ENCODE measurements at places on chromosomes 3 and 15. TPM values are rescaled to one million over a fixed set of nuclear protein-coding genes. Genes with fewer than 3 reads are reported as not detected.

Gene ROPN1
- not detected for total RNA-seq

Gene HRG
- not detected for total RNA-seq

Gene PEX5L
- total RNA-seq = not detected

DNA sequence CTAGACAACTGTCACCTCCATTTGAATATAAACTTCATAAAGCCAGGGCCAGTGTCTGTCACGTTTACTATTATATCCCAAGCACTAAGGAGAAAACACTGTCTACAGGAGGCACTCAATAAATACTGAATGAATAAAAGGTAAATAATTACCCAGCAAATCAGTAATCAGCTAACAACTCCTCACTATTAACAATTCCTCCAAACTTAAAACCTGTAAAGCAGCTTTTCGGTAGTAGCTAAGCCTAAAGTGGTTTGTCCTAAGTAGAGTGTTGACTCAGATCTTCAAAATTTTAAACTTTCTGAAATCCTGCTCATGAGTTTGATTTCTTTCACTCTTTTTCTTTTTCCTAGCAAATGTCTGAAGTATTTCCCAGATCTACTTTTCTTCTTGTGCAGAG lies 39.9 kb downstream of the C3orf80 start:
- no peak for DNase-seq

GRCh38 chr15:65956307-65956706 lies 87.0 kb downstream of the RAB11A start:
- DNase-seq = no peak

DNA sequence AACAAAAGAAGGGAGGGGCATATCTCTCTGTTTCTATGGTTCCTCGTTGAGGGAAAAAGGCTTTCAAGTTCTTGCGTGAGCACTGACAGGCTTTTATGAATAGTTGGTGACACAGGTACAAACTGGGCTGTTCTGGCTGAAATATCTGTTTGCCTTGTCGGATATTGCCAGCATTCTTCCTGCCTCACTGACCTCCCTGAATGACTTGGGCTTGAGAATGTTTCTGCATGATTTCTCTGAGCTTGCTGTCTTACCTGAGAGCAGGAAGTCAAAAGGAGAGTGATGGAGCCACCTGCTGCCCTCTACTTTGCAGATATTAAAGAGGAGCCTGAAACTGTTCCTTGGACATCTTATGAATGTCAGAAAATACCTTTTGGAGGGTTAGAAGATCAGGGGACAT lies 4.8 kb downstream of the GCNT3 start:
- no peak for DNase-seq

DNA sequence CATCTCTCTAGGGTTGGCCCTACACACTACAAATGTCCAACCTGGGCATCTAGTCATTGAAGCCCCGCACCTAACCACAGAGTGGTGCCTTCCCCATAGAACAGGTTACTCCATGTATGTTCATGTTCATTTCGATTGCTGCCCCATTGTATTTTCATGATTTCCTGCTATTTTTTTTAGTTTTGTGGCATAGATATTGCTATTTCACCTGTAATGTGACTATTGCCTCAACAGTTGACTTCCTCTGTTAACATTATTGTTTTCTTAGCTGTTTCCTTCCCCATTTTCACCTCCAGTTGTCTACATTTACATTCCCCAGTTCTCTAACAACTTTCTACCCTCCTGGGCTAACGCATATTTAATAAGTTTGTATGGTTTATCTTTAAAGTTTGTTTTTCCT lies 137.7 kb upstream of the RBMS3 start:
- no peak for DNase-seq

DNA sequence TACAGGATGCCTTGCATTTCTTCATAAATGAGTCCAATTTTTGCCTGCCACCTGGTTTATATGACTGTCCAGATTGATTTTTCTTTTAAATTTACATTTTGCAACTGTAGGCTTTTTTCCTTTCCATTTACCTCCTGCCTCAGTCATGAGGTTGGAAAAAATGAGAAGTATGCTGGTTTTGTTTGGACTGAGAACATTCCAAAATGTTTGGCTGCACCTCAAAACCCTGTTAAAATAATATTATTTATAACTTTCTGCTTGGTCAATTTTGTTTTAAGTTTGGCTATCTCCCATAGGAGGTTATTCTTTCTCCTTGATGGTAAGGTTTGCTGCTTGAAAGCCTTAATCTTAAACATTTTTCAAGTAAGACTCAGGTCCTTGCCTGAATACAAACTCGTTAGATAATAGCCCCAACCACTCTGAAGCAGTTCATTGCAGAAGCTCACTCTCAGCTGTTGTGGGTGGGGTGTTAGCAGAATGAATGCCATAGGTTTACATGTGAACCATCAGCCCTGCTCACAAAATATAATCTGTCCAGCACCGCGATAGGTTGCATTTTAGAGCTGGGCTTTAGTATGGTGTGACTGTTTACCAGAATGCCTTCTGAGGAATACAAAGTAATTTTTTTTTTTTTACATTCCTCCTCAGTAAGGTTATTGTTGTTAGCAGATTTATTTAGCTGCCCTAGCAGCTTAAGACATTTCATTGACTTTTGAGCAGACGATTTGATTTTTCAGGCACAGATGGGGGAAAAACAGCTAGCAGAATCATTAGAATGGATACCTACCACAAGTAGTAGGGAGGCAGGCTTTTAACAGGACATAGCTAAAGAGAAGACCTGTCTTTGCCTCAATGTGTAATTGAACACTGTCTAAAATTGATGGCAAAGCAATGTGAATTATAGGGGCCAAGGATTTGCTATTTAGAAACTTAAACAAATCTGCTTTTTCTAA lies 630.8 kb upstream of the KCNMB2 start:
- no peak for DNase-seq

DNA sequence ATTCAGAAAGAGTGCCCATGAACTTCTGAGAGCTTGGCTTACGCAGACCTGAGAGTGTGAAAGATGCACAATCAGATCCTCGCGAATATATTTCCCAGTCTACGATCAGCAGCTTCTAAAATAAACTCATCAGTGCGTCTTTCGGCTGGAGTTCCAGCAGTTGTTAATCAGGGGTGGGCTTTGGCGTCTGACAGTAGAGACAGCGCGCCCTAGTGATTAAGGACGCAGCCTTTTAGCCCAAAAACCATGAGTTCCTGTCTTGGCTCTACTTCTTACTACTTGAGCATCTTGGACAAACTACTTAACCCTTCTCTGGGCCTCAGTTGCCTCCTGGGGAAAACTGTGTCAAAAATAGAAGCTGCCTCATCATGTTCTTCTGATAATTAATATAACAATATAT lies 15.8 kb upstream of the ARRDC4 start:
- DNase-seq = no peak

GRCh38 chr3:42080453-42080872 lies 10.7 kb upstream of the TRAK1 start:
- no peak for DNase-seq

- no peak for DNase-seq
Measured at GRCh38 chr3:28800203-28800602, 451.6 kb upstream of the AZI2 start.

DNA sequence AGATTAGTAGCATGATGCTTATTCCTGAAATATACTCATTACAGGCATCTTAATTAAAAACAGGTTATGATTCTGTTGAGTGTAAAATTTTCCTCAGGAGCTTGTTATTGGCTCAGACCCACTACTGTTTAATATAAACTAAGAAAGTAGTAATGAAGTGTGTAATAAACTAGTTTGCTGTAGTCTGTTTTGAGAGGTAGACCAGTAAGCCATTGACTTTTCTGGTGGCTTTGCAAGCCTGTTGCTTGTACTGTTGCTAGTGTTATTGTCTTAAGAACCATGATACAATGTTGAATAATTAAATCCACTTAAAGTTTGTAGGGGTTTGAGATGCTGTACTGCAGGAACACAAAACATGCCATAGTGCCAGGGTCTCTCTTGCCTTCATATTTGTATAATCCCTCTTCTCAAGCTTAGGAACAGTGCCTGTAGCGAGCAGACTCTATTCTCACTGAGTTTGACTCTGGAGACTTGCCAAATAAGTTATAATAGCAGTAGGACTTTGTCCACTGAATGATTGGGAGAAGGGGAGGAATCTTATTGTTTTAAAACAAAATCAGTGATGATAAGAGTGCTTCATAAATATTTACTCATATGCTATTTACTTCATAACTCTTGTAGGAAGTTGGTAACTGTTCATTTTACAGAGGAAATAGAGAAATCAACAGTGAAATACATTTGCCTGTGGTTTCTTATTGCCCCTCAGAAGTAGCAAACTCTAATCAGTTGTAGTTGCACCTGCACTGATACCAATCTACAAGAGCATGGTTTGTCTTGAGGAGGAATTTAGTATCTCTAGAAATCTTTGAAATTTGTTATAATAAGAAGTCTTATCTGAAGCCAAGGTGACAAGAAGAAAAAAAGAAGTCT lies 13.4 kb downstream of the TCF12 start:
- DNase-seq = no peak

DNA sequence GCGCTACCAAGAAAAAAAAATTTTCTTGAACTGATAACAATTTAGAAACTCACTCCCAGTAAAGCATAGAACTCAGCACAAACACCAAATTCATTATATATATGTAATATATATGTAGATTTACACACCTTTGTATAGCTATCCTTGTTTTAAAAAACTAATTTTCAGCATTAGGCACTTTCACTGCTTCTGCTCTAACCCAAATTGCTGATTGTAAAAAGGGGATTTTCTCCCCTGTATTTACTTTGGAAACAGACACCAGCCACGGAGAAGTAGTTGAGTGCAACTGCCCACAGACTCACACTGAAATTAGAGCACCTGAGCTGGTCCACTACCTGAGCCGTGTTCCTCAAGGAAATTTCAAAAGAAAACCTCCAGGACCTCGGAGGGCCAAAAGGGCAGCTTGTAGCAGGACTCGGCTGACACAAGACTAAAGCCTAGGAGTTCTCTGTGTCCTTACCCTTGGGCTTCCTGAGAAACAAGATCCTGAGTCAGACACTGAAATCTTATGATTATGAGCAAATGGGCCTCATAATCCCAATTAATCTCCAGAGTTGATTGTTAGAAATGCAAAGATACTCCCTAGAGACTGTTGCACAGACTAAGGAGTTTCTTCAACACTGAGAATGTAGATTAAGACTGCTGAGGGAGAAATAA lies 106.0 kb downstream of the TNIK start:
- no peak for DNase-seq

GRCh38 chr3:58383904-58384303 lies 49.7 kb downstream of the PDHB start:
- no peak for DNase-seq

DNA sequence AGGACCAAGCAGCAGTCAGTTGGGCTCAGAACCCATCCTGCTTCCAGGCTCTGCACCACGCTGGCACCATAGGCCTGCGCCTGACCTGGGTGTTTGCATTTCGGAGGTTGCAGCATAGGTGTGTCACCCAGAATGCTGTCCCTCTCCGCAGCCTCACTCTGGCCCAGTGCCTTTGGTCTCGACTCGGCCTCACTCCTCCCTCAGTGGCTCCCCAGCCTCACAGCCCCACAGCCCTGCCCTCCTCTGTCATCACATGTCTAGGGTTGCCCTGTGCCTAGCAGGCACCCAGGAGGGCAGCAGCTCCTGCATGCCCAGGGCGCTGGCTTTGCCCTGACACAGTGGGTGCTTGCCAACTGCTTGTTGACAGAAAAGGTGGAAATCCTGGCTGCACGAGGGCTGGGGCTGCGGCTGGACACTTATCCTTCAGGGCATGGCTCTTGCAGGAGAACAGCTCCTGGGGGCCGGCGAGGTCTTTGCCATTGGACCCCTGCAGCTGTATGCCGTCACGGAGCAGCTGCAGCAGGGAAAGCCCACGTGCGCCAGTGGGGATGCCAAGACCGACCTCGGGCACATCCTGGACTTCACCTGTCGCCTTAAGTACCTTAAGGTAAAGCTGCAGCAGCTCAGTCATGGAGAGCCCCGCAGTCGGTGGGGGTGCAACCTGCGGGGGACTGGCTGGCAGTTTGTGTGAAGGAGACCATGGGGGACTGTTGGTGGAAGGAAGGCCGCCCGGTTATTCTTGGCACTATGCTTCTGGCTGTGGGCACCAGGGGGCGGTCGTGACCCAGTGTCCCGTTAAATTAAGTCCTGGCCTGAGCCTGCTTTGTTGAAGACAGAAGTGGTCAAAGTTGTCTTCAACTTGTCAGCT lies 16.2 kb downstream of the NISCH start:
- no peak for DNase-seq

- DNase-seq = no peak
Measured at GRCh38 chr3:117873249-117873600, 1161.4 kb downstream of the IGSF11 start.

DNA sequence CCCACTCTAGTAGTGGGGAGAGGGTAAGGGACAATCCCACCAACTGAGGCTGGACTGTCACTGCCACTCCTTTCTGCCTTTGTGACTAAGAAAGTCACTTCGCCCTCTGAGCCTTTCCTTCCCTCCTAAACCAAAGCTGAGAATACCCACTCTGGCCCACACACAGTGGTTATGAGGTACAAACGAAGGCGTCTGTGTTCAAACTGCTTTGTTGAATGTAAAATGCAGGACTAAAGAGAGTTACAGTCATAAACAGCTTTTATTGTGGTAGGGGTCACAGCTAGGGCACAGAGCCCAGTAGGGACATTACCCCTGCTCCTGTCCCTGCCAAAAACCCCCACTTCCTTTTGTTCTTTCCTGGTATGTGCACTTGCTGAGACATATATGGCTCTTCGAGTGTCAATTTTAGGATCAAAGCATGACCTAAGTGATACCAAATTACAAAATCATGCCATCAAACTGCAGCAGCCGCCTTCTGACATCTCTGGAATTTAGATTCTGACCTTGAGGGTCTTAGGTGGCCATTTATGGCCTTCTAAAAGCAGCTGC lies 45.1 kb downstream of the CTDSPL start:
- DNase-seq = no peak

DNA sequence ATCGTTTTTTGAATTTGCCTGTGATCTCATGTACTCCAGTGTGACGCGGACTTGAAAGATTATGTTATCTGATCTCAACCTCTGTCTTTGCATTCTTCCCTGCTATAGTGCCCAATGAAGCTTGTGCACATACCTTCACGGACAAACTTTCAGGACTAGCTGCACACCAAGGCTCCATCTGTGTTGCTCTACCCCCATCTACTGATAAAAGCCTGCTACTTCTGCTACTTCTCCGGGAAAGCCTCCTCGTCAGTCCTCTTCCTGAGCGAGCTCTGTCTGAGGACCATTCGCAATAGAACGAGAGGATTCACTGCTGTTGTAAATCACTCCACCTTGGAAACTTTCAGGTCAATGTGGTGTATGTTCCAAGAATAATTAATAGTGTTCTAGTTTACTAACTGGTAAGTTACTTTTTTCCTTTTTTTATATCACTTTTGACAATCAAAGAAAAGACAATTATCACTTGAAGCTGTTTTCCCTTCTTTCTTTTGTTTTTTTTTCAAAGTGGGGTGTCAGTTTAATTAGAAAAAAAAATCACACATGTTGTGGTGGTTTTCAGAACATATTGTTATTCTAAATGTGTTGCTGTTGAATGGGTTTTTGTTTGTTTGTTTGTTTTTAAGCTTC lies 217.6 kb downstream of the ARRDC4 start:
- DNase-seq = no peak

DNA sequence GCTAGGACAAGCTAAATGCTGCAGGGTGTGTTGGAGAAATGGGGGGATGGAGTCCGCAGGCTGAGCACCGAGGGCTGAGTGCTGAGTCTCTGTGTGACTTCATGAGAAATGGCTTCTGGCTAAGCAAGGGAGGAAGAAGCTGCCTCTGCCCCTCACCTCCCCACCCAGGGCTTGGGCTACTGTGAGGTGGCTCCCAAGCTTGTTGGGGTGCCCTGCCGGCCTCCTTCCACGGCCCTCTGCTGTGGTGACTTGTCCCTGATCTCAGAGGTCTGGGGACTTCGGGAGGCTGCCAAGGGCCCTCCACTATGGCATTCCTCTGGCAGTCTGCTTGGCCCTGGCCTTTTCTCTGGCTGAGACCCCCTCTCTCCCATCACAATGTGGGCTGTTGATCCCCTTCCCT lies 30.1 kb upstream of the RAD18 start:
- DNase-seq = no peak

- DNase-seq = no peak
Measured at GRCh38 chr3:144511346-144511745, 539.7 kb downstream of the DIPK2A start.
